ENCODE measurements at places on chromosomes 16 and 17.

- peak; percentile 53 for DNase-seq
Observed at GRCh38 chr16:24539850-24540601, 660 bp downstream of the RBBP6 start.

GRCh38 chr16:81513204-81514040 lies 68.8 kb downstream of the CMIP start:
- peak; percentile 57 for DNase-seq

DNA sequence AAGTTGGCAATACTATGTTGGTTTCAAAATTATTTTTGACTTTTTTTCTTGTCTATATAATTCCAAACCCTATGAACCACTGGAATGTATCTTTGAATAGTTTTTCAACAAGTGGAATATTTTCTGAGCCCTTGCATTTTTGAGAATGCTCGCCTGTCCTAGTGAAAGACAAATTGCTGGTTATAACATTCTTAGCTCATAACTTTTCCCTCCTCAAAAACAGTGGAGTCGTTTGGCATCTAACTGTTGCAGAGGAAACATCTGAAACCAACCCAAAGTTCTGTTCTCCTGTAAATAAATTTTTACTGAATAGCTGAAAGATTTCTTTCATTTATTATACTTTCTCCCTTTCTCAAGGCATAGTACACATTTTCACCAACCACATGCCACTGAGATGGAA lies 11.3 kb upstream of the COX10 start:
- peak; percentile 56 for DNase-seq

- peak; percentile 89 for DNase-seq
Observed at GRCh38 chr17:81599719-81600486, 37.0 kb downstream of the NPLOC4 start.

DNA sequence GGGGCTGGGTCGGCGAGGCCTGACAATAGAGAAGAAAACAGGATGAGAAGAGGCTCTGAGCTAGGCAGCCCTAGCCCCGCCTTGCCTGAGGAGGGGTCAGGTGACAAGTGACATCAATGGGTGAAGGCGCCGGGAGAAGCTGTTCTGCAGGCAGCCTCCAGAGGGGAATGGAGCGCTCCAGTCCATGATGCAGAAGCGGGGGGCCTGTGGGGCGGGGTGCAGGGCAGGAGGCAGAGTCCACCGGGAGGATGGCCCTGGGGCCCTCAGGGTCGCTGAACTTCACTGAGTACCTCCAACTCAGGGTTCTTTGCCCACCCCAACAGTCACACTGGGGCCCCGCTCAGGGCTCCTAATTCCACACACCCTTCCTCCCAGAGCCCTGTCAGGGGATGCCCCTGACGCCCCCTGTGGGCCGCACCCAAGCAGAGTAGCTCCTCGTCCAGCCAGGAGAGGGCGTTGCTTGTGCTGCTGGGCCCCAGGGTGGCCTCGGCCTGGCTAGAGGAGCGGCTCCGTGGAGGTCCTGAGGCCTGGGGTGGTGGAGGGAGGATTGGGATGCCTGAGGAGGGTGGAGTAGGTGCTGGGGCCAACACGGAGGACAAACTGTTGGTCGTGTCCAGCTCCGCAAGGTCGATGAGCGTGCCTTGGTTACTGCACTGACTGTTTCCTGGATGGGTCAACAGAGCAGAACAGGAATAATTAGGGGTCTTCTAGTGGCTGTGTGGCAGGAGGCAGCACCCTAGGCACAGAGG lies 20.8 kb downstream of the GGA3 start:
- DNase-seq = peak; percentile 43

- DNase-seq = peak; percentile 48
Observed at GRCh38 chr16:86258713-86259112, 251.6 kb upstream of the FOXF1 start.

GRCh38 chr17:40460968-40461731 lies 17.9 kb downstream of the IGFBP4 start:
- peak; percentile 52 for DNase-seq

DNA sequence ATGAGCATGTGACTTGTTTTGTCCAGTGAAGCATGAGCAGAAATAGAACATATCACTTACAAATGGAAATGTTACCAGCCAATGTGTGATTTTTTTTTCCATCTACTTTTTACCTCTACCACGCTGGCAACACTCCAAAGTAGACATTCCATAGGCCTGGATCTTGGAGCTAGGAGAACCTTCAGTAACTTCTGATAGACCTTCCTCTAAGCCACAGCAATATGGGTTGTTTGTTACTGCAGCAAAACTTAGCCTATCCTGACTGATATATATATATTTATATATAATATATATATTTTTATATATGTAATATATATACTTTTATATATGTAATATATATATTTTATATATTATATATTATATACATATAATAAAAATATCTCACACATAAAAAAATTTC lies 284.4 kb upstream of the XYLT1 start:
- DNase-seq = no peak

- DNase-seq = no peak
Observed at GRCh38 chr17:61737820-61738219, 125.5 kb downstream of the BRIP1 start.

DNA sequence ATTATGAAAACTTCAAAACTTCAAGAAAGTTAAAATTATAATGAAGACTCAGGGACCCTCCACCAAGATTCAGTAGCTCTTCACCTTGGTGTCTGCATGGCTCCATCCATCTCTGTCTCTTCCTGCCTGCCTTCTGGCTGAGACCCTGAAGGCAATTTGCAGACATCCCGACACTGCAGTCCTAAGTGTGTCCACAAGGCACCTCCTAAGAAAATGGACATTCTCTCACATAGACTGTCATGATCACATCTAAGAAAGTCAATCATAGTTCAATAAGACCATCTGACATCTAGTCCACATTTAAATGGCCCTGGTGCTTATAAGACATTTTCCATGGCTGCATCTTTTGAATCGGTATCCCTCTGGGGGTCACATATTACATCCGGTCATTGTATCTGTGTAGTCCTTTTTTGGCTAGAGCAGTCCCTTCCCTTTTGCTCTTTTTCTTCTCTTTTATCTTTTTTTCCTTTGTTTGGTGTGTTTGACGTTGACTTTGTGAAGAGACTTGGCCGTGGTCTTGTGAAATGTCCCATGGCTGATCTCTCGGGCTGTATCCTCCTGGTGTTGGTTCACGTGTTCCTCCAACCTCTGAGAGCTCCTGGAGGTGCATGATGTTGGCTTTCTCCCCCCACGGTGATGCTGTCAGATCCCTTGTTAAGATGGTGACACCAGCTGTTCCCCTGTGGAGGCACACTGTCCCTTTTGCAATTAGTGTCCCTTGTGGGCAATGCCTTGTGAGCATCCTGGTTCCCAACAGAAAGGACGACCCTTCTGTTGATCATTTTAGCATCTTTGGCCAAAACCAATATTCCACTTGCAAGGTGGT lies 5.0 kb upstream of the TNFRSF13B start:
- no peak for DNase-seq

DNA sequence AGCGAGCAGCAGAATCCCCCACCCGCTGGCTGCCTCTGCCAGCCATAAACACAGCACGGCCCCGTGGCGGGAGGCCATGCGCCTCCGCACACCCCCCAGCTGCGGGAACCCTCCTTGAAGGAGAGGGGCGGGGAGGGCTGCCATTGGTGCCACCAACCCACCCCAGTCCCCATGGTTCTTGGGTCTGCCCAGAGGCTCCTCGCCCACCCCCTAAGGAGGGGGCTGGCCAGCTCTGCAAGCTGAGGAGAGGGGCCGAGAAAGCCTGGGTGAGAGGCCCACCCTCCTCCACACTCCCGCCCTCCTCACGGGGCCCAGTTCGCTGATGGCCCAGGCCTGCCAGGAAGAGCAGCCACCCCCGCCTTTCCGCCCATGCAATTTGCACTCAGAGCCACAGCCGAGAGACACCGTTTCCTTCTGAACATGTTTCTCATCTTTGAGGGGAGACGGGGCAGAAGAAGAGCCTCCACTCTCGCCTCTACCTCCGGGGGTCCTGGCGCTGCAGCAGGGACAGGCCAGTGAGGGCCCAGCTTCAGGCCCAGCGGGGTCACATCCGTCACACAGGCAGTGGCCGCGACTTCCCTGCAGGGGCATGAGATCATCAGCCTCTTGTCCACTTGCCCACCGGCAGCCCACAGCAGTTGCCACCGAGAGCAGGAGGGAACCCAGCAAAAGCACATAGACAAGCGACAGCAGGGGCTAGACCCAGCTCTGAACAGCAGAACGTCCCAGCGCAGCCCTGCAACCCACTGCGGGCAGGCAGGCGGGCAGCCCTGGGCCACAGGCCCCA lies 23.0 kb downstream of the KATNB1 start:
- DNase-seq = no peak

- no peak for DNase-seq
Observed at GRCh38 chr16:30921459-30921747, 2.0 kb upstream of the FBXL19 start.

DNA sequence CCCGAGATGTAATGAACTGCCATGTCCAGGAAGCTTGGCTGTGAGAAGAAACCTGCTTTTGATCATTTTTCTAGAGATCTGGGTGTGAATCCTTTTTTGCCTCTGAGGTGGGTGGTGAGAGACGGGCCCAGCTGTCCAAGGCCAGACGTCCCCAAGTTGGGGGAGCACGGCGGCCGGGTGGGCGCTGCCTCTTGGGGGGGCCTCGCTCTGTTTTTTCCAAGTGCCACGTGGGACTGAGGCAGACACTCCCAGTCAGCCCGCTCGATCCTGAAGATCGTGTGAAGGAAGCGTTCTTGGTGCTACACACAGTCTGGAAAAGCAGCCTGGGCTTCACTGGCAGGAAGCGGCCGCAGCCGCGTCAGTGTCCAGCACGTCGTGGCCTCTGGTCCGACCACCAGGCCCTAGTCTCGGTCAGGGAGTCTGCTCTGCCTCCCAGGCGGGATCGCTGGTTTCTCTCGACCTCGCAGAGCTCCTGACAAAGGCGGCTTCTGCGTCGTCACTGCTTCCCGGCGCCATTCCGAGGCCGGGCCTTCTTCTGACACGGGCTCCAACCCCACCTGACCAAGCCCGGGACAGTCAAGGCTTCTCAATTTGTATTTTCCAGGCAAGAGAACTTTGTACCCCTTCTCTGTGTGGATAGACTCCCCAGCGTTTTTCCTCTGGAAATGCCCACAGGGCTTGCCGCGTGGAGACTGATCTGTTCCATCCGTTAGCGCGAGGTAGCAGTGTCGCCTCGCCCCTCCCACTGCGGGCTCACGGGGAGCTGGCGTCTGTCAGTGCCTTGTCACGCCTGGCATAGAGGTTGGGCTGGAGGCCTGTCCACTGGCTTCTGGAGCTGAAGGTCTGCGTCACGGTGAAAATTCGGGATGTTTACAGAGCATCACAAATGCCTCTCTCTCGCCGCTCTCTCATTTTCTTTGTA lies 12.4 kb downstream of the PRSS27 start:
- DNase-seq = no peak

- peak; percentile 97 for DNase-seq
Observed at GRCh38 chr16:75251280-75252048, at the start of gene BCAR1. TSS of gene BCAR1 (minus strand) at chr16:75251624. CDS start at chr16:75251482, 142 bp downstream.

GRCh38 chr16:19307587-19308241 lies 22.2 kb downstream of the CLEC19A start:
- DNase-seq = no peak

DNA sequence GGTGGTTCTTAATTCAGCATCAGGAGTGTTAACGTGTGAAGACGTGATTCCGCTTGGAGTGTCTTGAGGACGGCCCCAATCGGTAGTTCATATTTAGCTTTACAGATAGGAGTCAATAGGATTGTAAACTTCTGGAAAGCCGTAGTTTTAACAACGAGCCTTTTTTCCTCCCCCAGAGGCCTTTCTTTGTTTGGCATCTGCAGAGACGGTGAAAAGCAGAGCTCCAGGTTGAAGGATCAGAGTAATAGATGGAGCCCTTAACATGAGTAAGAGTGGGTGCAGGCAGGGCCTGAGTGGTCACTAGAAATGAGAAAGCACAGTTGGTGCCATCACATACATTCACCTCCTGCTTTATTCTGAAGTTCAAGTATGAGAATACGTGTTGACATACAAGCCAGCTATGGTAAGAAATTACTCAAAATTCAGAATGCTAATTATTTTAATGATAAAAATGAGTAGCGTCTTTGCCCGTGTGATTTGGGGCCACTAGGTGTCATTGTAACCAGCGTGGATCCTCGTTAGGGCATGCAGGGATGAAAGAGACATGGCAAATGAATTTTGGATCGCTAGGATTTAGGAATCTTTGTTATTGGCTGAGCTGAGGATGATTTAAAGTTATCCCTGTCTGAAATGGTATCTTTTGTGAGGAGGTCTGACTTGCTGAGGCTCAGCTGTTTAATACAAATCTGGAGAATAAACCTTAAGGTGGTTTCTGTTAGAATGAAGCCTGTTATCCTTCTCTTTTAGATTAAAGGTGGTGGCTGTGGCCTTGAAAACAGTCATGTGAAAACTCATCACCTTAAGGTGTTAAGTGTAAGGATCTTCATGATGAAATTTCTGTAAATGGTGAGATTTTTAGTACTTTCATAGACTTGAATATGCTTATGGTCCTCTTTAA lies 18.6 kb downstream of the PRCD start:
- peak; percentile 54 for DNase-seq

DNA sequence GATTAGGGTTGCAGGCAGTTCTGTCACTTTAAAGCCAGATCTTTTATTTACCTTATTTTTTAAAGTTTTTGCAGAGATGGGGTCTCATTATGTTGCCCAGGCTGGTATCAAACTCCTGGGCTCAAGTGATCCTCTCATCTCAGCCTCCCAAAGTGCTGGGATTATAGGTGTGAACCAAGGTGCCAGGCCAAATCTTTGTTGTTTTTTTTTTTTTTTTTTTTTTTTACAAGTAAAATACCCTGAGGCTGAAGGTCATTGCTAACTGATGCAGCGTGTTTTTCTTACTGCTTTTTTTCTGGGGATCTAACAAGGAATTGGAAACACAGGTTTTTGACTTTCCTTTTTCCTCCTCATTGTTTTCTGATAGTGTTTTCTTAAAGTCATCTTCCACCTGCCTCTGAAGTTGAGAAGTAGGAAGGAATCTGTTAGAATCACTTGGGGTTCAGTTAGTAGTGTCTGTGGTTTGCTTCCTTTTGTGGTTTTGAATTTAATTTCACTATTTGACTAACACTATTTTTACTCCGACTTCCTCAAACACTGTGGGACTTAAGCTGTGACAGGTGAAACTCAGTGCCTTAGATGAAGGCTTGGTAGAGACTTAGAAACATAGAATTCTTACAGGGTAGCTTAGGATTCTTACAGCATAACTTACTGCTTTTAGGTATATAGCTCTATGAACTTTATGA lies 22.2 kb downstream of the CLTC start:
- peak; percentile 12 for DNase-seq
